OCI-LY7 (cell line): ENCODE measurements at places on chromosomes 2 and 18.

DNA sequence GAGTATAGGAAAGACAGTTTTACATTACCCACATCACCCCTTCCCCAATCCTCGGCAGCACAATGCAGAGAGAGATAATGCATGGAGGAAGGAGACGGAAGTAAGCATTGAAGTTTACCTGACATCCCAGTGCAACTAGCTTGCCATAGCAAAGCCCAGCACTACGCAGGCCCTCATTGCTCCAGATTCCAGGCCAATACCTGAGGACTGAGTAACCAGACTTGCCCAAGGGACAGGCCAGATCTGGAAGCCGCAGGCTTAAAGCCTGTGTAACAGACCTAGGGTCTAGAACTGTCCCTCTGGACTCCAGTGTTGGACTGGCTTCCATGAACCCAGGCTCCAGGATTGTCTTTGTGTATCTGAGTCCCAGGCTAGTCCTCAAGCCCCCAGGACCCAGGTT, 17.6 kb downstream of the SERPINB4 start:
- no peak for DNase-seq

- no peak for DNase-seq
Observed at GRCh38 chr18:63155910-63156773, 163.4 kb downstream of the BCL2 start.

DNA sequence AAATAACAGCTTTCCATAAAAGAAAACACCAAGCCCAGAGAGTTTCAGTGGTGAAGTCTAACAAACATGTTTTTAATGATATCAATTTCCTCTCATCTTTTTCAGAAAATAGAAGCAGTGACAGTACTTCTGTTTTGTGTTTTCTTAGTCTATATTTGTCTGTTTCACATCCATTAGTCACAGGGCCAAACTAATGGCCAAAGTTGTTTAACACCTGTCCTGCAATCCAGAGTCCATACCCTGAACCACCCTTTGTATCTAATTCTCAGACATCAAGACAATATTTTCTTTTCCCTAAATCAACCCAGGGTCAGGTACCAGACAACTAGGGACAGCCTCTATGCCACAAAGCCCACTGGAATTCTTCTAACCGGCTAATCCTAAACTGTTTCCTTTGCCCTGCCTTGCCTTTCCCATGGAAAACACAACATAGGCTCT, 25.9 kb downstream of the TMSB10 start:
- no peak for DNase-seq

- DNase-seq, result peak; percentile 14
Observed at GRCh38 chr2:108632332-108633160, 86.7 kb upstream of the RANBP2 start.

DNA sequence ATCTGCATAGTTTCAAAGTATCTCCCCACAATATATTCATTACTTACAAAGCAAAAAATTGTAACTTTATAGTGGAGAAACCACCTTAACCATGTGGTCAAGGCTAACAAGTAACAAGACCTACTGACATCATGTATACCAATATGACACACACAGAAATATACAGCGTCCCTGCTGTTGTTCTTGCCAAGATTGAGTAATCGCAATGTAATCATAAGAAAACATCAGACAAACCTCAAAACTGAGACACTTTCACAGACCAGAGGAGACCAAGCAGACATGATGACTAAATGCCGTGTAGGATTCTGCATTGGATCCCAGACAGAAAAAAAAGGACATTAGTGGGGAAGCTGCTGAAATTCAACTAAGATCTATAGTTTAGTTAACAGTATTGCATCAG, 123.0 kb downstream of the ACAA2 start:
- no peak for DNase-seq

DNA sequence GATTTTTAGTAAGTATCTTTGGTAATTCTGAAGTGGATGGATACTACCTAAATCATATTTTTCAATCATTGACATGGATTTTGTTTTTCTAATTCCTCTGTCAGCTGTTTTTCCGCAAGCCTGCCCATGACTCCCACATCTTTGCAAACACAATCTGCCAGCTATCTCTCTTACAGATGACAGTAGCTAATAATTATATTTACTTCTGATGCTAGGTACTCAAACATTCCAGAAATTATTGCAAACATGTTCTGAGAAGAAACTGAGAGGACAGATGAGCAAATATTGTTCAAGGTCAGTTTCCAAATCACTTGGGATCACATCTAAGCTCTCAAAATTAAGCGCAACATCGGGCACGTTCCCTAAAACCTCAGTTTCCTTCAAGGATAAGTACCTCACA, 270.0 kb upstream of the CDH19 start:
- DNase-seq, result no peak

- DNase-seq, result no peak
Observed at GRCh38 chr18:9094307-9095226, 7.9 kb upstream of the NDUFV2 start.

DNA sequence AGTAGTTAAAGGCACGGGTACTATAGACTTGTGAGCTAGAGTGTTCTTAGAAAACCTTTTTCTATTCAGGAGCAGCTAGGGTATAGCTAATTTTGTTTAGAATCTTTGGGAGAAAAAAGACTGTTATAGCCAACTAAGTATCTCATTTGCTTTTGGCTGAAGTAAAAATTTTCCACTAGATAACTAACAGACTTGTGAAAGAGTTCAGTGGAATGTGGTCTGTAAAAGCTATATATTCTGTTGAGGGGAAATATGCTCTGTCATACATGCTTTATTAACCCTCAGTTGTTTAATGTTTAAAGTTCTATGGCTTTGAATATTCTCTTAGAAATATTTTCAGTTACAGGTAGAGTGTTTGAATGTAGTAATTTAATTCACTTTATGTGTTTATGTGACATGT, 49.7 kb downstream of the RIF1 start:
- no peak for DNase-seq

DNA sequence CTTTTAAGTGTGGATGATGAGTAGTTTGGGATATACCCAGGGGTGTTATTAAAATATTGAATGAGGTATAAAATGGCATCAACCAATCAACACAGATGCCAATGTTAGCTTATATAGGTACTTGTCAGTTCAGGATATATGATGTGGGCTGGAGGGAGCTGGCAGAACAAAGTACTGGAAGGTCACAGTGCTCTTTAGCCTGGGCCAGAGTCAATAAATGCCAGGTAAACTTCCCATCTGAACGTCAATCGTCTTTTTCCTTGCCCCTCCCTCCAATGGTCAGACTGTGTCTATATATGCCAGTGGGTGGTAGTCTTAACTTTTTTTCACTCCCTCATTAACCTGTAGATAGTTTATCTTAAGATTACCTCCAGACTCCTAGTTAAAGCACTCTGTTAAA, 140.8 kb upstream of the RBMS1 start:
- no peak for DNase-seq

DNA sequence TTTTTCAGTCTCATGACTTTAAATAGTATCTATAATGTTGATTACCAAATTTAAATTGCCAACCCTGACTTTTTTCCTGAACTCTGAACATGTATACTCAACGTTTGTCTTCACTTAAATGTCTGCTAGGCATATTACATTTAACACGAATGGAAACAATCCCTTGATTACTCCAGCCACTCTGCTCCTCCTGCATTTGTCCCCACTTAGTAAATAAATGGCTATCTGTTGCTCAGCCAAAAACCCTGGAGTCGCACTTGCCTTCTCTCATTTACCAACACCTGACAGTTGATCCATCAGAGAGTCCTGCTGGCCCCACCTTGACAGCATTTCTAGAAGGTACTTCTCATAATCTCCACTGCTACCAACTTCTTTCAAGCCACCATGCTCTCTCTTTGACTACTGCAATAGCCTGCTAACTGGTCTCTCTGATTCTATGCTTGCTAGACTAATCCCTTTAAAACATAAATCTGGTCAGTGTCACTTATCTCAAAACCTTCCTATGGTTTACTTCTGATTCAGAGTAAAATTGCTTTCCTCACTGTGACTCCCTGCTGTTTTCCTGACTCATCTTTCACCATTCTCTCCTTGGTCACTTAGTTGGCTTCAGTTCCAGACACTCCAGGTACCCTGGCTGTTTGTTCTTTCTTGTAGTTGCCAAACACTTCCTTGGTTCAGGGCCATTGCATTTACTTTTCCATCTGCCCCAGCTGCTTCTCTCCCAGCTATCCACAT, 31.9 kb downstream of the SPAG16 start:
- no peak for DNase-seq

- no peak for DNase-seq
Observed at GRCh38 chr18:39935598-39935997, 2019.4 kb upstream of the PIK3C3 start.

DNA sequence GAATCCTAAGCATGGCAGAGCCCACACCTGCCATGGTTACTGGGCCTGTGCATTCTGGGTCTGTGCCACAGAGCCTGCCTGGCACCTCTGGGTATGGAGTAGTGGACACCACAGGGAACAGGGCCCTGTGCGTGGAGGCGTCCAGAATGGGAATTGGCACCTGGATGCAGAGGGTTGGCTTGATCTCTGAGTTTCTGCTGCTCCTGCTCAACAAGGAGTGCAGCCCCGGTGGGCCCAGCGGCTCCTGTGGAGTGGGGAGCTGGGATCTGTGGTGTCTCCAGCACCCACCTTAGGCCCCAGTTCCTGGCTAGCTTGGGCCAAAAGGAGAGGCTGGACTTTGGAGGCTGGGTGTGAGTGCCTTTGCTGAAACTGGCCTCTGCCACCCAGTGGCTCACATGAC, 7.9 kb upstream of the ANKRD62 start:
- DNase-seq, result no peak

GRCh38 chr2:43273529-43273928, 47.1 kb upstream of the ZFP36L2 start:
- DNase-seq, result no peak

GRCh38 chr2:172467382-172467781, 40.0 kb downstream of the ITGA6 start:
- DNase-seq, result no peak

- no peak for DNase-seq
Observed at GRCh38 chr2:74747411-74748080, 86.4 kb upstream of the HK2 start.

DNA sequence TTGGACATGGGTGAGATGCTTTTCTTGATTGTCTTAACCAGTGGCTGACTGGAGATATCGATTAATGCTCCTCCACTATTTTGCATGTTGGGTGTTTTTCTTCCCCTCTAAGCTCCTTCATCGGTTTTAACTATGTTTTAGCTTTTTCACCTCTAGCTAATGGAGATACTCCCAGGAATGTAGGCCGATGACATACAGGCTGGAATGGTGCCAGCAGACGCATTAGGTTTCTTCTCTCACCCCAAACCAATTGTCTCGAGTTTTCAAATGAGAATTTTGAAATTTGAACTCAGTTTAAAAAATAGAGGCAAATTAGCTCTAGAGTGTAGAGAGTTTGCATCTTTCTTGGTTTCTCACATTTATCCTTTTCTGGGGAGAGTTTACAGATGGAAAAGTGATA, 247.6 kb downstream of the RPRM start:
- no peak for DNase-seq

DNA sequence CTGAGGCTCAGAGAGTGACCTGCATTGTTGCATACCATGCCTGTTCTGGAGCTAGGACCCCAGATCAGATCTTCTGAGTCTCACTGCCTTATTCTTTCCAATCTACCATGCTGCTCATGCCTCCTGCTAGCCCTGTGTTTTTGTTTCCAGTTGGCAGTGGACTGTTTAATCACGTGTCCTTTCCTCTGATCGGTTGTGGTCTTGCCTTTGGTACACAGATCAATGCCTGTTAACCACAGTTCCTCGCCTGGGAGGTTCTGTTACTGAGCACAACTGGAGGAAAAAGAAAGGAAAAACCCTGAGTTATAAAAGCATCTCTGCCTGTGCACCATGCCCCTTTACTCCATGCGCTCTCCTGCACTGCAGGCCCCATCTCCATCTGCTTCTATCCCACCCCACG, 329.1 kb downstream of the SETBP1 start:
- no peak for DNase-seq
